Stimulated activated CD4-positive, alpha-beta T cell treated with anti-CD3 and anti-CD28 coated beads, Interleukin-1b, Interleukin-23, amount 100 ng/mL, for 1 hour (primary cell): ENCODE measurements at places on chromosomes 7 and 10.

- DNase-seq = no peak
Observed at GRCh38 chr10:62812672-62813439, 3.3 kb downstream of the EGR2 start.

DNA sequence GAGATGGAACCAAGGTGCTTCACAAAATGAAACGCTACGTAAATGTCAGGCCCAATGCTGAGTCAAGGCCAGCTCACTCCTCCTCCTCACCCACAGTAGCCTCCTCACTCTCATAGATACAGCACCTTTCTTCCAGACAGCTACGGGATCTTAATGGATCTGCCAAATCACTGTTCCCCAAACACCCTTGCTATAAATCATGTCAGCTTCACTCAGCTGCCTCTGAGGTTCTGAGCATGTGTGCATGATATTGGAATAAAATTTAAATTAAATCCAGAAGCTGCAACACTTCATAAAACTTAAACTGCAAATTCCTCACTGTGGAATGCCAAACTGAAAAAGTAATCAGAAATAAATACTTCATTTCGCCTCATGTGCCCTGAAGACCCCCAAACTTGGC, 14.7 kb upstream of the CPXM2 start:
- DNase-seq = no peak

DNA sequence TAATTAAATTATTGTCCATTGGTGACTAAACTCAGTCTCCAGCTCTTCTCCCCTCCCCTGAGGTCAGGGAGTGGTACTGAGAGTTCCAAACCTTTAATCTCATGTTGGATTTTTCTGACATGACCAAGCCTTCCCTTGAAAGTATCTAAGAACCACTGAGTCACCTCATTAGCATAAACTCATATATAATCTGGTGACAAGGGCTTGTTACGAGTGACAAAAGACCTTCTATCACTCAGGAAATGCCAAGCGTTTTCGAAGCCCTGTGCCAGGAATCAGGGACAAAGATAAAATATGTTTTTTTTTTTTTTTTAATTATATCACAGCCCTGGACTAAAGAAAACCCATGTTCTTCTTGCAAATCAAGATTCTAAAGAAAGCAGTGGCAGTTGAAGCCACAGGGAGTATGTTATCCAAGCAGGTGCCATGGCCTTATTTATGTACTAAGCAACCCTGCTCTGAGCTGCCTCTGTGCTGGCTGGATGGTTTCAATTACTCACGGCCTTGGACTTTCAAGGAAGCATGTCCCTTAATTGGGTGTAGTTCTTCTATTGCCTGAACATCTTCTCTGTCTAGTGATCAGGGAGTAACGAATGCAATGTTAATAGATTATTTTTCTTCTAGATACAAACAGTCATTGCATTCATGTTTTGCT, 169.0 kb upstream of the PRKCQ start:
- DNase-seq = no peak

DNA sequence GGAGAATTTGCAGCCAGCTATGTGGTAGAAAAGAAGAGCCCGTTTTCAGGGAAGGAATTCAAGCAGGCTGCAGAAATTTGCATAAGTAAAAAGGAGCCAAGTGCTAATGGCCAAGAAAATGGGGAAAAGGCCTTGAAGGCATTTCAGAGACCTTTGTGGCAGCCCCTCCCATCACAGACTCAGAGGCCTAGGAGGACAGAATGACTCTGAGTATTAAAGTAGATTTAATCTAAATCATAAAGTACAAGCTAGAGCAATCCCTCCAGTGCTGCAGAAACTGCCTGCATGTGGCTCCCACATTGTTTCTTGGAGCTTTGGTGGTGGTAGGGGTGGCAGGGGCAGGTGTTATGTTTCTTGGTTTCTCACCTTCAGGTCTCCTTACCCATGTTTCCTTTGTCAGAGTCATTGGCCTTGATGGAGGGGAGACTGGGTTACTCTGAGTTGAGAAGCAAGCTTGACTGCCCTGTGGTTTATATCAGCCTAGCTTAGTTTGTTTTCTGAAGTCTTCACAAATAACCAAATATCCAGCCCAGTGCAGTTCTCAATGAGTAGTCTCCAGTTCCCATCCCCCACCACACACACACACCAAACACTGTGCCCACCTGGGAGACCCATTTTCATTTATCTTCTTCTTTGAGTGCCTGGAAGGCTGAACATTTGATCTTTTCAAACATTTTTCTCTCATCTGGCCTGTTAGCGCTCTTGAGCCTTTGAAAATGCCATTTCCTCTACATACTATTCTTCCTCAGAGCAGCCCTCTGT, 34.5 kb downstream of the ITPRIP start:
- DNase-seq = no peak

DNA sequence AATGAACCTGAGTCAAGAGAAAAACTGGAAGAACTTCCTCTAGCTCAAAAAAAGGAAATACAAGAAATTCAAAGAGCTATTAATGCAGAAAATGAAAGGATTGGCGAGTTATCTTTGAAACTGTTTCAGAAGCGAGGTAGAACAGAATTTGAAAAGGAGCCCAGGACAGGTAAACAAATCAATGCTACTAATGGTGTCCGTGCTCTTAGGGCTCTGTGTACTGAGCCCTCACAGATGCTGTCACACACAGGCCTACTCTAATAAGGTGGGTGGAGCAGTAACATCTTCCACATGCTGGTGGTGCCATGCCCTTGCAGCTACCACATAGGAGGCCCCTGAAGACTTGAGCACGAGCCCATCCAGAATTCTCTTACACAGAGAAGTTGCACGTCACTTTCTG, 46.1 kb downstream of the DYNC2I1 start:
- DNase-seq = no peak

GRCh38 chr7:32227746-32228145, 157.5 kb upstream of the PDE1C start:
- no peak for DNase-seq

GRCh38 chr10:63227207-63227895, 94.2 kb downstream of the NRBF2 start:
- DNase-seq = no peak

DNA sequence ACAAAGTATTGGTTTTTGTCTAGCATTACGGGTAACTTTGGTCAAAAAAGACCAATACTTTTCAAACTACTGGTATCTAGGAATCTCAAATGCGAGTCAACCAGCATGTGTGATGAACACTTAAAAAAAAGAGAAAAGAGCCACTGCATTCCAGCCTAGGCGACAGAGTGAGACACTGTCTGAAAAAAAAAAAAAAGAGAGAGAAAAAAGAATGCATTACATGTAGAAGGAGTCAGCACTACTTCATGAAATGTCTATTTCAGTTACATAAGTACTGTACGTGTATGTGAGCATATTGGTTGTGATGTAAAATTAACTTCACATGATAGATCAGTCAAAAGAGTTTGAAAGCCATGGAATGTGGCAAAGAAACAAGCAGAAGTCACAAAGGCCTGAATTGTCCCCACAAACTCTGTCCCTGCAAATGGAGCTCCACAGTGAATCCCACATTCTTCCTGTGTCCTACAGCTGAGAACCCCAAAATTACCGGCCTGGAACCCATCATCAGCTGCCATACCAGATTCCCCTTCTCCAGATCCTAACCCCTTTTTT, 1.6 kb downstream of the DENND11 start:
- DNase-seq = no peak

GRCh38 chr10:88754287-88754686, 5.5 kb upstream of the LIPN start:
- DNase-seq = no peak

DNA sequence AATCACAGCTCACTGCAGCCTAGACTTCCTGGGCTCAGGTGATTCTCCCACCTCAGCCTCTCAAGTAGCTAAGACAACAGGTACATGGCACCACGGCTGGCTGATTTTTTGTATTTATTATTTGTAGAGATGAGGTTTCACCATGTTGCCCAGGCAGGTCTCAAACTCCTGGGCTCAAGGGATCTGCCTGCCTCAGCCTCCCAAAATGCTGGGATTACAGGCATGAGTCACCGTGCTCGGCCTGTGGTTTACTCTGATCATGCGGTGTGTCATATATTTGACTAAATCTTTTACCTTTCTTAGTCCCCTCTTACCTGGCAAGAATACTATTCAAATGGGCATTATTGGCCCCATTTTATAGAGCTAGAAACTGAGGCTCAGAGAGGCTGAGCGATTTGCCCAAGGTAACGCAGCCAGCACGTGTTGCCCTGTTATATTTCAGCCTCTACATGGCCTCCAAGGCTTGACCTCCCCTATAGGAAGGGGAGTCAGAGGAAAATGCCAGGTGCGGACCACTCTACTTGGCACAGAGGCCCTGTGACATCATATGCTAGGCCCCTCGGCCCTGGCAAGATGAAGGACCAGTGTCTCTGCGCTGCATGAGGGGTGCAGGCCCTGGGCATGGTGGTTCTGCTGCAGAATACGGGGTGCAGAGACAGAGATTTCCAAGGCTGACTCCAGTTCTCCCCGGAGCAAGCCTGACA, 8.2 kb downstream of the ZCCHC24 start:
- no peak for DNase-seq

- DNase-seq = no peak
Observed at GRCh38 chr7:23470330-23471105, at the start of gene IGF2BP3. Gene IGF2BP3 (minus strand): TSS chr7:23470491. CDS start chr7:23470110, 381 bp downstream.

GRCh38 chr7:15648461-15648961, 38.0 kb downstream of the MEOX2 start:
- DNase-seq = no peak

- no peak for DNase-seq
Observed at GRCh38 chr10:97456686-97457065, 10.7 kb downstream of the ZDHHC16 start.

GRCh38 chr7:24701261-24702235, 55.7 kb downstream of the GSDME start:
- DNase-seq = no peak

GRCh38 chr7:93232673-93233018, 480 bp downstream of the VPS50 start:
- DNase-seq = no peak

DNA sequence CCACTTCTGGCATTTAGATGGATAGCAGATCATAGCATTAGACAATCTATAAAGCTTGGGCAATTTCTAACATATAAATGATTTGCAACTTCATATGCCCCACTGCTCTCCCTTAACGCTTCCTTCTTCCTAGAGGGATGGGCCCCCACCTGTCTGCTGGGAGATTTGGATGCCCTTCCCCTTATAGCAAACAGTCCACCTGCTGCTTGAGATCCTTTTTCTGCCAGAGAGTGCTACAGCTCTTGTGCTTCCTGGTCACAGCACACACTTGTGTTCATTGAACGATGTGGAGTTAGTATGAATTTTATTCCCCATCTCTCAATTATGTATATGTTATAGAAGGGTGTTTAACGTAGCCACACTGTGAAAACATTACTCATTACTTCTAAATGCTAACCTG, 10.4 kb upstream of the PCGF5 start:
- DNase-seq = no peak

- no peak for DNase-seq
Observed at GRCh38 chr10:89478085-89478738, 57.2 kb downstream of the SLC16A12 start.
